ENCODE measurements at places on chromosomes 4 and X.

- DNase-seq, result peak; percentile 82
Observed at GRCh38 chr4:82780752-82781231, 17.8 kb downstream of the SCD5 start.

GRCh38 chrX:136193771-136194170 is 46.4 kb downstream of the FHL1 start:
- no peak for DNase-seq

DNA sequence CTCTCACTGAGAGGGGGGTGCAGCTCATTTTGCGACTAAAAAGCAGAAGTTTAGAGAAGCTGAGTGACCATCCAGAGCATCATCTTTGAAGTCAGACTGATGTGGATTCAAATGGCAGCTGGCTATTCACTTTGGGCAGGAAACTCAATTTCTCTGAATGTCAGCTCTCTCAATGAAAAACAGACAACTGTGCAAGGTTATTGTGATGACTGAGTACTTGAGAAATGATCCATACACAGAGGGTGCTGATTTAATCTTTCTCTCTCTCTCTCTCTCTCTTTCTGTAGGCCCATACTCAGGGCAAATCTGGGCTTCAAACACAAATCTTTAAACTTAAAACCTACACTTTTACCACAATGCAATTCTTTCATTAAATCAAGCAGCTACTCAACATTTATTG is 185.8 kb upstream of the SLIT2 start:
- DNase-seq, result no peak

DNA sequence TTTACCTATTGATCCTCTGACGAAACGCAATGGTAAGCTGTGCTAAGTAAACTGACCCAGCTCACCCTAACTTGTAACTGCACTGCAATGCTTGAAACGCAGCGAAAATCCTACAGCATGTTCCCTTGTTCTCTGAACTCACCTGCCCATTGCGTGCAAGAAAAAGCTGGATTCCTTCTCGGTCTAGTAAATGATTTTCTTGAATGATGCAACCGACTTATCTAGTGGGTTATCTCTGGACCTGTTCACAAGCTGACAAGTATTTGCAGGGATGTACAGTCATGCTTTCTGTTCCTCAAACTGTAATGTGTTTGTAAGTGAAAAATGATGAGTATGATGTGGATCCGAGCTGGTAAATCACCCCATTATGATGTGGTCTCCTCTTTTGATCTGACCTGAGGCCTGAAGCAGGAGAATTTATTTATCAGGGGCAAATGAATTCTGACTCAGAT is 140.1 kb downstream of the BTC start:
- DNase-seq, result no peak

DNA sequence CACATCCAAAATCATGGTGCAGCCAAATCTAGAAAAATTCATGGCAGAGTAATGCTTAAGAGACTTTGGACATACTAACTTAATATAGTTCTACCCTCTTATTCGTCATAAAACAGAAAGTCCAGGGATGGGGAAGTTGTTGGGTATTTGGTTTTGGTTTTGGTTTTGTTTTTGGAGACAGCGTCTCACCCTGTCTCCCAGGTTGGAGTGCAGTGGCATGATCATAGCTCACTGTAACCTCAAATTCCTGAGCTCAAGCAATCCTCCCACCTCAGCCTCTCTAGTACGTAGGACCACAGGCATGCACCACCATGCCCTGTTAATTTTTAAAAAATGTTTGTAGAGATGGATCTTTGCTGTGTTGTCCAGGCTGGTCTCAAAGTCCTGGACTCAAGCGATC is 271.8 kb upstream of the TENM3 start:
- no peak for DNase-seq

DNA sequence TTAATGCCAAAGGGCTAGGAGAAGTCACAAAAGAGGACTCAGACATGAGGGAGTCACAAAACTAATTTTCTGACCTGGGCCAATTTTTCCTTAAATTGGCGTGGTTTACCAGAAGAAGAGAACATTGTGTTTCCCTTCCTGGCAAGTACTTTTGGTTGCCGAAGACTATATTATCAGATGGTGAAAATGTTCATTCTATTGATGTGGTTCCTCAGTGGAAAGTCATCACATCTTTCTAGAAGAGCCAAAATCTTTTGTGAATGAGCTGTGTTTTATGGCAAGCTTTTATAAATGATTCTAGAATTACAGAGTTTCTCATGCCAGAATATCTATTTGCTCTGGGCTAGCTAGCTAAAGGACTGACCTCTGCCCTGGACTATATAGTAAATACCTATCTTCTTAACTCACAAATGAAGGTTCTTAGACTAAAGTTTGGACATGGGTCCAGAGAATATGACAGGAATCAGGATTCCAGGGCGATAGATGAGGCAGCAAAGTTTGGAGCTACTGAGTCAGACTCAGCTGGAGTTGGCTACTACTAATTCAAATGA is 288.9 kb downstream of the IL1RAPL2 start:
- no peak for DNase-seq

GRCh38 chr4:140049024-140049848 is 104.7 kb downstream of the MAML3 start:
- DNase-seq, result no peak

DNA sequence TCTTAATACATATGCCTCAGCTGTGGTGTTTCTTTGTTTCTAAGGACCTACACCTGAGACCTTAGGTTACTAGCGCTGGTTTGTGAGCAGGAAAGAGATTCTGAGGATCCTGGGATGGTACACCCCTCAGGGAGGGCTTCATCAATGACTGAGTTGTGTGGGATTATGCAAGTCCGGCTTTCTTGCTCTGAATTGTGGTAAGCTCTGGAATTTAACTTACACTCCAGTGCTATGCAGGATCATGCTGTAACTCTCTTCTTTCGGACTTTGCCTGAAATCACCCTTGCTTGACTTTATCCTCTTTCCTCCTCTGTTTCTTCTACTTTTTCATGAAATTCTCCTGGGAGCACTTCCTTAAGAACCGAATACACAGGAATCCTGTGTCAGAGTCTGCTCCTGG is 431.5 kb upstream of the BOD1L1 start:
- no peak for DNase-seq

- DNase-seq, result no peak
Observed at GRCh38 chr4:7276515-7276914, 84.2 kb downstream of the SORCS2 start.

- no peak for DNase-seq
Observed at GRCh38 chr4:118683513-118683912, 1.7 kb upstream of the METTL14 start.

GRCh38 chr4:89823416-89823815 is 13.5 kb downstream of the SNCA start:
- DNase-seq, result no peak

DNA sequence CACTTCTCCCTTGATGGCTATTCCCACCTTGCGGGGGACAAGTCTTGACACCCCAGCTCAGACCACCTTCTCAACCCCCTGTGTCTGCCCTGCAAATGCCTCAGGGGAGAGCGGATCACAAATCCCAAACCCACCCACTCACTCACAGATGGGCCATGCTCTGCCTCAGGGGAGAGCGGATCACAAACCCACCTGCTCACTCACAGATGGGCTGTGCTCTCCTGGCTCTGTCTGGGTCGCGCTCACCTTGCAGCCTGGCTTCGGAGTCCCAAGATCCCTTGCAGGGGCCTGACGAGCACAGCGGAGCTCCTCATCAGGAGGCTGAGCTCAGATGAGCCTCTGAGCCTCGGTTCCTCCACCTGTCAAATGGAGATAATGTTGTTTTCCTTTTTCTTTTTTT is 38.6 kb downstream of the HTRA3 start:
- peak; percentile 14 for DNase-seq

GRCh38 chrX:123422875-123423274 is 238.8 kb downstream of the GRIA3 start:
- no peak for DNase-seq

GRCh38 chrX:55521687-55522086 is 32.0 kb upstream of the USP51 start:
- DNase-seq, result no peak

DNA sequence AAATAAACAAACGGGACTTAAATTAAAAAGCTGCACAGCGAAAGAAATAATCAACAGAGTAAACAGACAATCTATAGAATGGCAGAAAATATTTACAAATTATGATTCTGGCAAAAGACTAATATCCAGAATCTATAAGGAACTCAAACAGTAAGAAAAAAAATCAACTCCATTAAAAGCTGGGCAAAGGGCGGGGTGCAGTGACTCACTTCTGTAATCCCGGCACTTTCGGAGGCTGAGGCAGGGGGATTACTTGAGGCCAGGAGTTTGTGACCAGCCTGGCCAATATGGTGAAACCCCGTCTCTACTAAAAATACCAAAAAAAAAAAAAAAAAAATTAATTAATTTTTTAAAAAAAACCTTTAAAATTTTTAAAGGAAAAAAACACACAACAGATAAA is 109.0 kb downstream of the ATP11C start:
- no peak for DNase-seq

- no peak for DNase-seq
Observed at GRCh38 chrX:121308276-121308805, 260.9 kb downstream of the GLUD2 start.

- no peak for DNase-seq
Observed at GRCh38 chr4:98639108-98639507, 19.3 kb downstream of the TSPAN5 start.

- DNase-seq, result no peak
Observed at GRCh38 chr4:155999725-156000124, 46.1 kb upstream of the CTSO start.

DNA sequence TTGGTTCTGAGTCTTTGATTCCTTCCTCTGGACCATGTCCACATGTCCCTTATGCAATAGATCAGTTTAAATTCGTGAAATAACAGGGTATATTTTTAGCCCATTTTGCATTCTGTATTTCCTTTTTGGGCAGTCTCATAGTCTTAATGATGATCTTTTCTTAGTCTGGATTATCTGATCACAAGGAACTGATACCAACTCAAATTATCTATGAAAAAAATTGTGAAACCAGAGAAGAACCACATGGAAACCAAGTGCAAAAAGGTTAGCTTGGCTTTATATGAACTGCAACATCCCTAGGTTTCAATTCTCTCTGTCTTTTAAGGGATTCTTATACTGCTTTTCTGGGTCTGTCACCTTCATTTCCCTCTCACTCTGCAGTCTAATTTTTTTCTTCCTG is 608.6 kb upstream of the AADAT start:
- no peak for DNase-seq

- no peak for DNase-seq
Observed at GRCh38 chrX:9438933-9439494, 25.8 kb upstream of the TBL1X start.

DNA sequence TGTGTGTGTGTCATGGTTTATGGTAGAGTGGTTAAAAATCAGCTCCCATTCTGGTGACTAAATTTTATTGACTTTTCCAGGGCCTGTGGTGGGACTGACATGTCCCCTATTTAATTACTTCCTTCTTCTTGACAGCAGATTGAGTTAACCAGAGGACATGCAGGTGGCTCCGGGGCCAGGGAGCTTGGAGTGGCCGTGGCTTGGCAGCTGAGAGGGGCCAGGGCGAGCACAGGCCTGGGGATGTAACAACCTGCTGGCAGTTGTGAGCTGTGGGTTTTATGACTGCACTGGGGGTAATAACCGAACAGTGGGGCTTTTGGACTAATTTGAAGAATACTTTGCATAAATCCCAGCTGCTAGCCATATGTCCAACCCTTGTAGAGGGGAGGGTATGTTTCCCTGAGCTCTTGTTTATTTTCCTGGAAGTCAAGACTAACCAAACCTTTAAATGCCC is 186.0 kb downstream of the MID1IP1 start:
- no peak for DNase-seq

- DNase-seq, result no peak
Observed at GRCh38 chr4:38204339-38205035, 244.3 kb downstream of the PTTG2 start.

DNA sequence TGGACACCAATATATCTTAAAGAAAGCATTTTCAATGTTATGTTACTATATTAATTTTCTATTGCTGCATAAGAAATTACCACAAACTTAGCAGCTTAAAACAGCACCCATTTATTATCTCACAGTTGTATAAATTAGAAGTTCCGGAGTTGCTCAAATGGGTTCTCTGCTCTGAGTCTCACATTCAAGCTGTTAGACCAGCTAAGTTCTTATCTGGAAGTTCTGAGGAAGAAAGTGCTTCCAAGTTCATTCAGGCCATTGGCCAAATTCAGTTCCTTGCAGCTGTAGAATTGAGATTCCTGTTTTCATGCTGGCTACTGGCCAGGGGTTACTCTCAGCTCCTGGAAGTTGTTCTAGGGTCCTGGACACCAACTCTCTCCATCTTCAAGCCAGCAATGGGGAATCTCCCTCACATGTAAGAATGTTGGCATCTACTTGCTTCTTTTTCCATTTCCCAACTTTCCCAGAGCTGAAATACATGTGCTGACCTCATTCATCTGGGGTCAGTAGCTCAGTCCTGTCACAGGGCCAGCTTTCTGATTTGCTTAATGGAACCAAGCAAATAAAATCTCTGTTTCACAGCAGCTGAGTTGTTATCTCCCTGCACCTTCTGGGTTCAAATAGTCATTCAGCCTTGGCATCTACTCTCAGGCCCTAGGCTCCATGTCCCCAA is 99.6 kb upstream of the INTU start:
- DNase-seq, result peak; percentile 43

GRCh38 chr4:65538571-65538970 is 131.7 kb downstream of the EPHA5 start:
- DNase-seq, result no peak

GRCh38 chrX:136652822-136653723 is 5.1 kb downstream of the CD40LG start:
- DNase-seq, result no peak

- peak; percentile 52 for DNase-seq
Observed at GRCh38 chrX:103464774-103465117, 54.5 kb downstream of the RAB40A start.

GRCh38 chrX:135544338-135544948 is 24.0 kb downstream of the INTS6L start:
- DNase-seq, result no peak

GRCh38 chrX:132146456-132146855 is 18.6 kb upstream of the FRMD7 start:
- no peak for DNase-seq

- no peak for DNase-seq
Observed at GRCh38 chrX:96907516-96908272, 24.0 kb downstream of the RPA4 start.

DNA sequence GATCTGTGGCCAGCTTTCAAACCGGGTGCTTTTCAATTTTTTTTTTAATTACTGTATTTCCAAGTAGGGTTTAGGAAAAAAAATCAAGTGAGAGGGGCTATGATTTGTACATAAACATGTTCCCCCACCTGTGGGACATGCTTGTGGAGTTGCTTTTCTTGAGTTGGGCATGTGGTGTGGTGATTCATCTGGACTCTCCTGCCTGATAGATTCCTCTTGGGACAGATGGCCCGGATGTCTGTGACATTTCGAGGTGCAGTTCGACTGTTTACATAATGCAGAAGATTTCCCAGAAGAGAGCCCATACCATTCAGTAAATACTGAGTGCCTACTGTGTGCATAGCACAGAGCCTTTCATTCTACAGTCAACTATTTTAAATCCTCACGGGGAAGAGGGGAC is 49.9 kb downstream of the DOCK11 start:
- DNase-seq, result no peak

GRCh38 chr4:3476341-3476747 is 13.2 kb downstream of the DOK7 start:
- no peak for DNase-seq

GRCh38 chr4:143099693-143100092 is 85.0 kb upstream of the USP38 start:
- peak; percentile 17 for DNase-seq
